ENCODE measurements at places on chromosomes 7 and 10.
A peak's percentile ranks its signal among the peaks of the same experiment; 100 is the strongest.

- peak; percentile 36 for DNase-seq
Measured at GRCh38 chr7:100469227-100470044, 5.4 kb upstream of the SPACDR start.

GRCh38 chr7:17661982-17662585 is 278.2 kb downstream of the SNX13 start:
- no peak for DNase-seq

- no peak for DNase-seq
Measured at GRCh38 chr10:11698691-11699549, 43.3 kb upstream of the ECHDC3 start.

- DNase-seq: no peak
Measured at GRCh38 chr7:150356265-150356897, 12.2 kb upstream of the REPIN1 start.

- peak; percentile 15 for DNase-seq
Measured at GRCh38 chr10:56633876-56634452, 272.9 kb upstream of the ZWINT start.

All from NCI-H748 treated with DMSO at 0.1 percent for 48 hours (cell line).